ENCODE measurements at places on chromosomes 7 and 10. TPM values are rescaled to one million over a fixed set of nuclear protein-coding genes. Genes with fewer than 3 reads are reported as not detected.

GRCh38 chr7:150412016-150412415 lies 32.9 kb downstream of the ZNF775 start:
- DNase-seq, result no peak

CADPS2 gene
- 3.9 TPM for polyA plus RNA-seq

- no peak for DNase-seq
These were observed 58.8 kb downstream of the CAV1 start for GRCh38 chr7:116583653-116584052.

GRCh38 chr7:98418636-98419315 lies 17.9 kb upstream of the BAIAP2L1 start:
- DNase-seq, result no peak

- DNase-seq, result no peak
These were observed 132.7 kb downstream of the SH3PXD2A start for GRCh38 chr10:103722632-103723031.

CLDN15 gene
- polyA plus RNA-seq, result 7.4 TPM

FFAR4 gene
- polyA plus RNA-seq, result 0.04 TPM

VOPP1 gene
- polyA plus RNA-seq, result 24.6 TPM

HHEX gene
- 7.3 TPM for polyA plus RNA-seq

BTRC gene
- polyA plus RNA-seq, result 24.9 TPM

DNA sequence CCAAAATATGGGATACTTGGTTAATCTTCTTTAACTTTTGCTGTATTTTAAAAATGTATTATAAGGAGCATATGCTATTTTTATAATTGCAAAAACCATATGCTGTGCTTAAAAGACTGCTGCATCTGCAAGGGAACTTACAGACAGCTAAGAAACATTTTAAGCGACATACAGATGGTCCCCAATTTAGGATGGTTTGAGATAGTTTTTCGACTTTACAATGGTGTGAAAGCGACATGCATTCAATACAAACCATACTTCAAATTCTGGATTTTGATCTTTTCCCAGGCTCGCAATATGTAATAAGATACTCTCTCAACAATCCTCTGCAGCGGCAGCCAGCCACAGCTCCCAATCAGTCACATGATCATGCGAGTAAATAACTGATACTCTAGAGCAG lies 73.2 kb downstream of the SHTN1 start:
- no peak for DNase-seq

- DNase-seq, result no peak
These were observed 370.1 kb downstream of the FRMD4A start for GRCh38 chr10:13960603-13961002.

- no peak for DNase-seq
These were observed 97.5 kb upstream of the CCDC6 start for GRCh38 chr10:60003651-60004523.

SAP25 gene
- polyA plus RNA-seq, result 3.5 TPM

GRCh38 chr7:139124084-139124914 lies 14.8 kb upstream of the ZC3HAV1 start:
- no peak for DNase-seq

- DNase-seq, result no peak
These were observed 136.1 kb downstream of the SEMA3A start for GRCh38 chr7:84058311-84059076.

GRCh38 chr7:4461531-4461930 lies 220.6 kb upstream of the FOXK1 start:
- DNase-seq, result no peak

DNA sequence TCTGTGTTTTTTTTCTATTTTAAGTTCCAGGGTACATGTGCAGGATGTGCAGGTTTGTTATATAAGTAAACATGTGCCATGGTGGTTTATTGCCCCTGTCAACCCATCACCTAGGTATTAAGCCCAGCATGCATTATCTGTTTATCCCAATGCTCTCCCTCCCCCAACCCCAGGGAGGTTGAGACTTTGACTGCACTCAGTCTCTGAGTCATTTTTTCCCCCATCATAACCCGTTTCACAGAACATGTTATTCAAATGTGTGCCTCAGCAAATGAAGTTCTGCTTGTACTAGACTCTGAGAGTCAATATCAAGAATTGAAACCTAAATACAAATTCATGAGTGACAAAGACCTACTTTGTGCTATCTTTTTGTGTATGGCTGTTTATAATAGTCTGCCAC lies 70.0 kb upstream of the CYP26C1 start:
- no peak for DNase-seq

- no peak for DNase-seq
These were observed 111.7 kb upstream of the PLXNA4 start for GRCh38 chr7:132687981-132688383.

CYP3A4 gene
- polyA plus RNA-seq, result 0.22 TPM

- no peak for DNase-seq
These were observed 13.2 kb downstream of the MRPS33 start for GRCh38 chr7:141001546-141001945.

DNA sequence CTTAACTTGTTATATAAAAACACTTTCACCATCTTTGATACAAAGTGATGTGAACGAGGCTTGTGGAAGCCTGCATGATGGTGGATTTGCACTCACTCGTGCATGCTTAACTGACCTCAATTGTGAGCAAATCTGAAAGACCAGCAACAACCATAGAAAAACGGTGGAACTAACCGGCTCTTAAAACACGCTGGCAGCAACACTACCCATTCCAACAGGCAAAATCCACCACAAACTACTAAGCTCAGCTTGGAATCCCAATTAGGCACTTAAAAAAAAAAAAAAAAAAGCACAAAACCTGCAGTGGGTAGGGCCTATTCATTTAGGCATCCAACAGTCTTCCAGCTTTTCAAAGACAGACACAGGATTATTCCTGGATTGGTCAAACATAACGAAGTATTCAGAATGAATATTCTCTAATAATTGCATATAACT lies 1.8 kb downstream of the GDI2 start:
- no peak for DNase-seq

GRCh38 chr7:112398534-112398933 lies 51.7 kb upstream of the IFRD1 start:
- no peak for DNase-seq

OR9A2 gene
- polyA plus RNA-seq, result not detected

- DNase-seq, result no peak
These were observed 189.1 kb downstream of the LRRTM3 start for GRCh38 chr10:67114945-67115344.

DNA sequence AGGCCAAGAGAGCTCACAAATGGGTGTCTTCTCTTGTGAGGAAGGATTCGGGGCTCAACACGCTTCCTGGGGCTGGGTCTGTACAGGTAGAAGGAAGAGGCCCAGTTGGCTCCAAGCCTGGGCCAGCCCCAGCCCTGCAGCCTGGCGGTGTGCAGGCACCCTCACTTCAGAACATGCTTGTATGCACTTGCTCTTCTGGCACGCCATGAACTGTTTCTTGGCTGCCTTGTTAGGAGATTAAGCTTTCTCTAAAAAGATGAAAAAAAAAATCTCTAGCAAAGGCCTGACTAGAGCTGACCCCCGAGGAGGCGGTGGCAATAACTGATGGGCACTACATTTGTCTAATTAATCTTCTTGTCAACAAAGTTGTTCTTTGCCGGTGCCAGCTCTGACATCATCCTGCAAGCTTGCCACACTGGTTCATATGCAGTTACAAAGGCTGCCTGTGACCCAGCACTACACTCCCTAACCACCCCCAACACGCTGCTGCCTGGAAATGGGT lies 94.7 kb downstream of the WDR11 start:
- DNase-seq, result no peak

- no peak for DNase-seq
These were observed 6.2 kb upstream of the HOXA11 start for GRCh38 chr7:27191161-27191731.

- DNase-seq, result no peak
These were observed 292.2 kb upstream of the NPVF start for GRCh38 chr7:25520516-25520915.

DNA sequence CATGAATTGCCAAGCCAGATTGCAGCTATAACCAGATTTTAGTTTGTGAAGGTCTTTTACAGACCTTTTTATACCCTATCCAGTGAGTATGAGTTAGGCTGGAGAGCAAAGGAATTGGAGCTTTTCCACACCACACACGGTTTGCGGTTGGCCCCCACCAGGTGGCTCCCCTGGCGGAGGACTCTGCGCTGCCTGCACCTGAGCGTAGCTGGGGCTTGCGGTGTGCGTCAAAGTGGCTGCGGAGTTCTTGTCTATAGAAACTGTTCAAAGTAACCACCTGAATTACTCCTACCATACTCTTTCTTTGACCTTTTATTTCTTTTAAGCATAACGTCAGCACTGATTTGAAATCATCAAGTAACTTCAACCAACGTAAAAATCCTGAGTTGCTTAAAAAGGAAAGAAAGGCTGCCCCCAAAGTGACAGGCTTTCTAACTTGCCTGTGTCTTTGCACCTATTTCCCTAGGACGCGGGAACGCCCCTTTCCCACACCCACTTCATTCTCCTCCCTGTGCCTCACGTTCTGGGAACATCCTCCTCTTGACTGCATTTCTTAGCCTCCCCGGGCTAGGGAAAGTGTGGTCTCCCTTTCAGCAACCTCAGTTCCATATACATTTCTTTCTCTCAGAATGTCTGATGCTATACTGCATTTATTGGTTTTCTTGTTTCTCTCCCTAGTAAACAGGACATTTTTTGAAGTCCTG lies 47.6 kb upstream of the TMEM72 start:
- no peak for DNase-seq

- DNase-seq, result no peak
These were observed 985 bp upstream of the ETV1 start for GRCh38 chr7:13990319-13990983.

GRCh38 chr7:2158331-2159175 lies 74.2 kb downstream of the MAD1L1 start:
- no peak for DNase-seq

C10orf143 gene
- 2.7 TPM for polyA plus RNA-seq

DNA sequence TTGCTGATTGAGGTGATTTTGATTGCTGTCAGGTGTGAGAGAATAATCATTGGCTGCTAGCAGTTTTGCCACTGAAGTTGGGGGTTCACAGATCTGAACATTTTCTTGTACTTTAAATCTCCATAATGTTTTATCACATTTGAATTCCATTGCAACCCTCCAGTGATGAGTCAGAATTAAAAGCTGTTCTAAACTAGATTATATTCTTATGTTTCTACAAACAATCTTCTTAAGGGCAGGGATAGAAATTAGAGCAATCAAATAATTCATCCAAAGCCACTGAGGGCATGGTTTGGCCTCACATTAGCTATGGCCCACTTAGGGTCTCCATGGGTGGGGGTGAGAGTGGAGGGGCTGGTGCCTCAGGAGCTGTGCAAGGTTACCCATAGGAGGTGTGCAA lies 53.0 kb upstream of the RPA3 start:
- no peak for DNase-seq

NEUROD6 gene
- polyA plus RNA-seq, result 0.09 TPM

GRCh38 chr10:86286236-86287109 lies 80.1 kb downstream of the GRID1 start:
- DNase-seq, result no peak

SUN3 gene
- not detected for polyA plus RNA-seq

DNA sequence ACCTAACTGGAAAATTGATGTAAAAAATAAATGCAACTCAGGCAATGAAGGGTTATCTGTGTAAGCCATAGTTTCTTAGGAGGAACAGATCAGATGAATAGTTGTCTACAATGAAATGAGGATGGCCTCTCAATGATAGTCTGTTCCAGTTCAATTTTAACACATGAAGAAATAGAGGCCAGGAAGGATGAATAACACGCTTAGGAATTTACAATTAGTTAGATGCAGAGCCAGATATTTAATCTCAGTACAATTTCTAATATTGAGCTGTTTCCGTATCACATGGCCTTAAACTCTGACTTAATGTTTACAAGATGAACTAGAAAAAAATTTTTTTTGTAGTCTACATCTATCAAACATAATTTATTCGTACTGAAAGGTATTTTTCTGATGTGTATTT lies 176.6 kb downstream of the GALNT11 start:
- DNase-seq, result no peak

- no peak for DNase-seq
These were observed 14.6 kb downstream of the ADAP1 start for GRCh38 chr7:939843-940242.

- no peak for DNase-seq
These were observed 46.5 kb downstream of the MALSU1 start for GRCh38 chr7:23345601-23346000.

DNA sequence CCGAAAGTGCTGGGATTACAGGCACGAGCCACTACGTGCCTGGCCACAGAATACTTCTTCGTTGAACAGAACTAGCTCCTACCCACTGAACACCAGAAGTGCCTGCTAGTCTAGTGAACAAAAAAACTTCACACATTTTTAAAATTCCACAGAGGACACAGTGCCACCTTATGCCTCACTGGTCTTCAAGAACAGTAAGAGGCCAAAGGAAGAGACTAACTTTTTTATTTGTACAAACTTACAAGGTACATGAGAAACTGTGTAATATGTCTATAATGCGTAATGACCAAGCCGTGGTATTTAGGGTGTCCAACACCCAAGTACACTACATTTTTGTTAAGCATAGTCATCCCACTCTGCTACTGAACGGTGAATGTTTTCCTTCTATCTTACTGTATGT lies 144.4 kb upstream of the PTER start:
- no peak for DNase-seq

SGCE gene
- polyA plus RNA-seq, result 146 TPM

GRCh38 chr10:79298403-79299244 lies 48.6 kb upstream of the PPIF start:
- DNase-seq, result no peak

GRCh38 chr7:116897661-116898060 lies 35.3 kb downstream of the CAPZA2 start:
- no peak for DNase-seq

TAS2R5 gene
- polyA plus RNA-seq, result 2.4 TPM

CYP17A1 gene
- polyA plus RNA-seq, result 1.1 TPM

GRCh38 chr7:158128572-158128971 lies 459.1 kb downstream of the PTPRN2 start:
- no peak for DNase-seq
